EL (cell line): ENCODE measurements at places on chromosomes 7 and 10.
A peak's percentile ranks its signal among the peaks of the same experiment; 100 is the strongest.

GRCh38 chr7:42964849-42965805 lies 33.0 kb downstream of the MRPL32 start:
- no peak for DNase-seq

- no peak for DNase-seq
These were observed 88.7 kb downstream of the MAD1L1 start for GRCh38 chr7:2143981-2144595.

GRCh38 chr7:44617225-44617890 lies 10.9 kb downstream of the OGDH start:
- peak; percentile 53 for DNase-seq

DNA sequence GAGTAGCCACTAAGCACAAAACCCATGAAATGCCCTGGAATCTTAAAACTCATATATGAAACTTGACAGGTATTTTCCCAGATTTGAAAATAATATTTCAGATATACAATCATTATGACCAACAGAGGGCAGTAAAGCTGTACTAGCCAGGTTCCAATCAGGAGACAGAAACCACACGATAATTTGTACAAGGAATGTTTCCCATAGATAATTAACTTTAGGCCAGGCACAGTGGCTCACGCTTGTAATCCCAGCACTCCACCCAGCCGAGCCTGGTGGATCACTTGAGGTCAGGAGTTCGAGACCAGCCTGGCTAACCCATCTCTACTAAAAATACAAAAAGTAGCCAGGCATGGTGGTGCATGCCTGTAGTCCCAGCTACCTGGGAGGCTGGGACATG lies 31.0 kb upstream of the NUB1 start:
- DNase-seq, result peak; percentile 11

GRCh38 chr10:5546891-5547680 lies 22.3 kb downstream of the CALML3 start:
- peak; percentile 81 for DNase-seq
